Activated naive CD8-positive, alpha-beta T cell treated with anti-CD3 and anti-CD28 coated beads, Interleukin-2, amount 50 U/mL, for 16 hours (primary cell): ENCODE measurements at places on chromosomes 4 and X.

DNA sequence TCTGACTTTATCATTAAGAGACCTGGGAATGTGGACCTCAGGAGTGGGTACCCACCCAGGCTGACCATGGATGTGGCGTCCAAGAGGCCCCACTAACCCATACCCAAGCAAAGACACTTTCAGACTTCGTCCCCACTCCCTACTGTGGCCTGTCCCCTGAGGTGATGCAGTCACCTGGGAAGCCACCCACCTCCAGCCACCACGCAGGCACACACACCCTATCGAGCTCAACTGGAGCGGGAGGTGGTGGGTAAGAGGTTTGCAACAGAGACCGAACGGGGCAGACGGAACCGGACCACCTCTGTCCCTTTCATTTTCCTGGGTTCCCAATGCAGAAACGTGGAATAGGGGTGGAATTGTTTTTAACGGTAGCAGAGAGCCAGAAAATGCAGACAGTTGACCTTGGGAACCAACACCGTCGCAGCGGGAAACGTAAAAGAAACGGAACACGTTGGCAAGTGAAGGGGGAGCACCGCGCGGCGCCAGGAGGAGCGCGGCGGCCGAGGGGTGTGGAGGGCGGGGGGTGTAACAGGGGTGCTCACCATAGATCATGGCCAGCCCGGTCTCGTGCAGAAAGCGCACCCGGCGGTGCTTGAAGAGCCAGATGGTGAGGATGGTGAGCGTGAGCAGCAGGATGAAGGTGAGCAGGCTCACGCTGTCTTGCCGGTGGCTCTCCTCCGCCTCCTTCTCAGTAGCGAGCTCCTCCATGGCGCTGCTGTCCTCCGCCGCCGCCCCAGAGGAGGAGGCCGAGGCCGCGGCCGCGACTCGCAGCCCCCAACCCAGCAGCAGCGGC is 559 bp downstream of the SLC9A7 start:
- no peak for DNase-seq

GRCh38 chr4:56804551-56804950 is 16.9 kb downstream of the SPINK2 start:
- DNase-seq, result no peak

GRCh38 chr4:25058796-25059195 is 28.1 kb upstream of the LGI2 start:
- DNase-seq, result no peak

DNA sequence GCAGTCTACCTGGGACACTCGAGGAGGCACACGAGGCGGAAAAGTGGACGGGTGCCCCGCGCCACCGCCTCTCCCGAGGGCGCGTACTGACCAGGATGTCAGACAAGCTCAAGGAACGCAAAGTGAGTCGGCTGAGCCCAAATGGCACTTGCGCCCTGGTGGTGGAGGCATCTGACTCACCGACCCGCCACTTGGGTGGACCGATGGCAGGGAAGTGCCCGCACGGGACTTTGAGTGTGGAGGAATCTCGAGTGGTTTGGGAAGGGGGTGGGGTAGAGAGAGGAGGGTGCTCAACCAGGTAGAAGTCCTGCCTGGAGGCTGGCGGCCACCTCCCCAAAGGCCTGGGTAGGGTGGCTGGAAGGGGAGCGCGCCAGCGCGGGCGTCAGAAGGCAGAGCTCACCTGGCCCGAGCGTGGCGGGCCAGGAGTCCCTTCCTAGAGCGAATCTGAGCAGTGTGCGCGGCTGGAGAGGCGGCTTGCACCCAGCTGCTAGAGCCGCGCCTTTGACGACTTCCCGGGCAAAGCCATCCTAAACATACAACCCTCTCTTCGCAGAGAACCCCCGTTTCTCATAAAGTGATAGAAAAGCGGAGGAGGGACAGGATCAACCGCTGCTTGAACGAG is 655 bp downstream of the HELT start:
- no peak for DNase-seq

DNA sequence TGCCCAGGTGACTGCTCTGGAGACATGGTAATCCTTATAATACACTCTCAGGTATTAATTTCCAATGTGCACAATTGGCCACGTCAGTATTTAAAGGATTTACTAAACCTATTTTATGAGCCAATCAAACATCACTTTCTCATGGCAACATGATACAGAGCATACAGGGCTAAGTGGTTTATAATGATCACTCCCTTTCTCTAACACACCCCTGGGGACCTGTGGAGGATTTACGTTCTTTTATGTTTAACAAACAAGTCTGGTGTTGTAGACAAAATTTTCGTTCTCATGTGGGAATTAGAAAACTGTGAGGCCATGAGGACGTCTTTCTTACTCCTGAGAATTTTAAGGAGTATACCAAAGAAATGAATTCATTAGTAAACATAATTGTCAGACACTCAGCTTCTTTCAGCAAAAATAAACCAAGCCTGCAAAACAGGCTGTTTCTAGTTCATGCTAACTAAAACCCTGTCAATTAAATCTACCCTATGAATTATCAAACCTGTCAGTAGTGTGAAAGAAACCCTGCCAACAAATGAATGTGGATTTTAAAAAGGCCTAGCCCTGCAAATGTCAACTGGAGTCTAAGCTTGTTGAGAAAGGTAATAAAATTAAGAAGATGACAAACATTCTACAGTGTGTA is 155.8 kb downstream of the PDGFC start:
- no peak for DNase-seq

GRCh38 chrX:67872958-67873357 is 329.1 kb downstream of the AR start:
- no peak for DNase-seq

GRCh38 chr4:70297576-70297975 is 37.2 kb upstream of the CABS1 start:
- no peak for DNase-seq

DNA sequence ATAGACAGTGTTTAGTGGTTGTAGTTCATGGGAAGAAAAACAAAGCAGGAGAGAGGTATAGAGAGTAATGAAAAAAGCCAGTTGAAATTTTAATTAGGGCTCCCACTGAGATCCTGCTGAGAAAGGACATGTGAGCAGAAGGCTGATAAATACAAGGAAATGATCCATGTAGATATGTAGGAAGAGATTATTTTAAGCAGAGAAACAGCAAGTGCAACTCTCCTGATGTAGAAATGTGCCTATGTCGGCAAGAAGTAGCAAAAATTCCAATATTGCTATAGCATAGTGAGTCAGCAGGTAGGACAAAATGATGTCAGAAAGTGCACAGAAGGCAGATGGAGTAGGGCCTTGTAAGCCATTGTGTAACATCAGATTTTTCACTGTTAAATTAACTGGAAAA is 1027.3 kb downstream of the PCDH18 start:
- no peak for DNase-seq

GRCh38 chrX:15948318-15948660 is 93.7 kb upstream of the AP1S2 start:
- no peak for DNase-seq

DNA sequence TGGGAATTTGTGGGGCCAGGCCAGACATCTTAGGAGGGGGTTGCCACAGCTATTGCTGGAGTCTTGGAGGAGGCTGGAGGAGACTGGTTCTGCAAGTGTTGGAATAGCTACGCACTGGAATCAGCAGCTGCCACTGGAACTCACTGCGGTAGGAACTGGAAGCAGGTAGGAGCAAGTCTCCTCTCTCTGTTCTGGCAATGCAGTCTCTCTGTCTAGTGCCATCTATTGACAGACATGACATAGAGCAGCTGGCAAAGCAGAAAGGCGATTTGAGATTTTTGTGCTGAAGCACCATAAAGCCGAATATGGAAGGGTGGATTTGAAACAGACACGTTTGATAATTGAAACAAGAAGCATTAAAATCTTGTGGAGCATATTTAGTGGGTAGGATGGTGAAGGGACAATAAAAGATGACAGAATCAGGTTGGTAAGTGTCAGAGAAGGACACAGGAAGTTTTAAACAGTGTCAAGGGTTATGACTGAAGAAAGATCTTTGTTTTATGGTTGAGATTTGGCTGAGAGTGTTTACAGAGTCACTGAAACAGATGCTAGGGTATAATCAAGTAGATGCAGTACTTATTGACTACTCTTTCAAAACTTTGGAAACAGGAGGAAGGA is 23.5 kb upstream of the SYNPO2 start:
- no peak for DNase-seq

- DNase-seq, result no peak
Observed at GRCh38 chr4:26075583-26075982, 161.6 kb downstream of the SMIM20 start.

- no peak for DNase-seq
Observed at GRCh38 chr4:76726176-76726575, 171.8 kb downstream of the SOWAHB start.

DNA sequence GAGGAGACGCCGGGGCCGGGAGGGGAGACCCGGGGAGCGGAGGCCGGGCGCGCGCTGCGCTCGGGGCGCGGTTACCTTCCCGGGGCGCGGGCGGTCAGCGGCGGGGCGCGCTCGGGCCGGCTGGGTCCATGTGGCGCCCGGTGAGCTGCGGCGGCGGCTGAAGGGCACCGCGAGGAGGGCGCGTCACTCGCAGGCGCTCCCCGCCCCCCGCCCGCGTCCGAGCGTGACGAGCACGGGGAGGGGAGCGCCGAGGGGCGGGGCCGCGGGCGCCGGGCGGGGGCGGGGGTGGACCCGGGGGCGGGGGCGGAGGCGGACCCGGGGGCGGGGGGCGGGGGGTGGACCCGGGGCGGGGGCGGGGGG is at the start of gene CPLX1:
Gene CPLX1, minus strand, starts transcription at position 159 of the 360 bp plus-strand sequence. CDS start 1,607 bp downstream, outside the sequence.
- DNase-seq, result no peak

DNA sequence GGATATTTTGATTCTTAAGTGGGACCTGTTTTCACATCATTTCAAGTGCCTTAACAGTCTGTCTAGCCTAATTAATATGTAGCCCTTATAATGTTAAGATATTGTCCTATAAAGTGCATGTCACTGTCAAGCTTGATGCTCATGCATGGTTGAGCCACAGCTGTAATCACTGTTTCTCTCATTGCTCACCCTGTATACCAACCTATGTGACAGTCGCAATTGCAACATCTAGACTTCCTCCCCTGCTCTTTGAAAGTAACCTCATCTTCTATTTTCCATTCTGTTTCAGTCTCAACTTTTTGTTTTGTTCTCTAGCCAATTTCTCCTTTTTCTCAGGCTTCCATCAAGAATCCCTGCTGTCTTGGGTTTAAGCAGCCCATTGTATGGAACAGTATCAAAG is 24.4 kb upstream of the MSL3 start:
- no peak for DNase-seq

- DNase-seq, result no peak
Observed at GRCh38 chrX:7552760-7553159, 290.2 kb upstream of the VCX start.

GRCh38 chrX:45322382-45322781 is 121.7 kb upstream of the DIPK2B start:
- DNase-seq, result no peak

DNA sequence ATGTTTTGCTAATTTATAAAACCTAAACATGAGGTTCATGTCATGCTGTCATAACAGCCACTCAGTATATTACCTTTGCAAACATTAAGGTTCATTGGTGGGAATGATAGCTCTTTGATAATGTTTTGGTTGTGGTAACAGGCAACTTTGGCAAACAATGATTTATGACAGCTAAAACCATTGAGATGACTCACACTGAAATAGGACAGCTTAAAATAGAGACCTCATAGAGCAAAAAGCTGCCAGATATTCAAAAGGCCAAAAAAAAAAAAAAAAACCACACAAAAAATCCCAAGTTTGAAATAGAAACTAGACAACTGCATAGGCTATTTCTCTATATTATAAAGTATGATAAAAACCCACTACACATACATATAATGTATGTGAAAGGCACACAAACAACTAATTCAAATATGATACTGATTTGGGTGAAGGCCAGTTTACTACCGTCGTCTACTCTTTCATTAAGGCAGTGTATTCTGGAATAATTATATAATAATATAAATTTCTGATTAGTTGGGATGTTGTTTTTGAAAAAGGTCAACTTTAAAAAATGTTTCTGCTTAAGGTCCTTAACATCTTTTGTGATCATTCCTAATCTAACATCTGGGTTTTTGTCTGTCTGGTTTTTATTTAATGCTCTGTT is 646.0 kb upstream of the PITX2 start:
- DNase-seq, result no peak
